Omental fat pad (tissue), 4 donors: ENCODE measurements at places on chromosomes 1 and 21.

DNA sequence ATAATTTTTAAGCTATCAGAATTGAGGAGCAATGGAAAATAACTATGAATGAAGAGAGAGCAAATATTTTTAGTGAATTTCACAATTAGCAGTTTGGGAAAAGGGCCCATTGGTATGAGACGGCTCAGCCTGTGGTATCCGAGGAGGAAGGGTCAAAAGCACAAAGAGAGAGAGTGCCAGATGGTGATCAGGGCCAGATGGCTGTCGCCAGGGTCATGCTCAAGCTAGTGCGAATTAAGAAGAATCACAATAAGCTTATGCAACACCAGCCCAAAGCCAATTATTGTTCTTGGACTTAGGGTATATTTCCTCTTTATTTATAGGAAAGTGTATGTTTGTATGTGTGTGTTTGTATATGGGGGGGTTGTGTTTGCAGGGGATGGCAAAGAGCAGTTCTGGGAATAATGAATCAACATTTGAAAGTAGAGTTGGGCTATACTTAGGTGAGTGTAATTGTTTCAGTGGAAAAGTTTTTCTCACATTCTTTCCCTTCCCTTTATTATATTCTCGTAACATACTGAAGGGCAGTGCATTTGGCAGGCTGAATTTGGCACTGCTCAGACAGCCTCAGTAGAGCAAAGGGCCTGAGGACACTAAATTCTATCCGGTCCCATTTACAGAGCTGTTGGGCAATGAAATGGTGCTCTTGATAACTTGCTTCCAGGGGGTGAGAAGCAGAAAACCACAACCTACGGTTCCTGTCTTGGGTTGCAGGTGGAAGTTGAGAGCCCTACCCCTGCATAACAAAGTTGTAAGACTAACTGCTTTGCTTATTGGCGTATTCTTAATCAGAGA, 19.5 kb upstream of the DDR2 start:
- no peak for DNase-seq

DNA sequence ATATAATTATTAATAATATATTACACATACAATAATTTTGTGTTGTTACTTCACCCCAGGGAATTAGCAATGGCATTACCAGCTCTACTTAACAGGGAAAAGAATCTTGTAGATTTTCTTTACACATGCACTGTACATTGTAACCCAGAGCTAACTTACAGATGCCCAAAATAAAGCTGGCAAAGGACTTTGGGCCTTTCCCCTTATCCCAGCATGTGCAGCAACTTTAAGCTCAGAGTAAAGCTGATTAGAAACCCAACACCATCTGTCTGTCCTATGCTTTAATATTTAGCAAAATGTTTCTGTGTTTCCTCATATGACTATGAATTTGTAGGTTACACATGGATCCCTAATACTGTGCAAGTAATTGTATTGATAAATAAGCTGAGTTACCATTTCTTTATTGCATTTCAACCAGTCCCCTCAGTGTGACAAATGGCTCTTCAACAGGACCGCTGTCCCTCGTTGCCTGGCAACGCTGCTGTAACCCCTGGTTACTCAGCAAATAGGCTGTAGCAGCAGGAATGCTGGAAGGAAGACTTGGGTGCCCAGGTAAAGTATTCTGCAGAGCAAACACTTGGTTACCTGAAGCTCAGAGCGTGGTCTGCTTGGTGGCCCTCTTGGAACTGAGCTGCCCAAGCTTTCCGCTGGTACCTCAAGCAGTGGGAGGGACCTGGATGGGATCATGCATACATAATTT, at the start of gene USH2A:
TSS of gene USH2A (minus strand) at position 628 of the 700 bp plus-strand sequence. CDS start 1,112 bp downstream, outside the sequence.
- DNase-seq = no peak

DNA sequence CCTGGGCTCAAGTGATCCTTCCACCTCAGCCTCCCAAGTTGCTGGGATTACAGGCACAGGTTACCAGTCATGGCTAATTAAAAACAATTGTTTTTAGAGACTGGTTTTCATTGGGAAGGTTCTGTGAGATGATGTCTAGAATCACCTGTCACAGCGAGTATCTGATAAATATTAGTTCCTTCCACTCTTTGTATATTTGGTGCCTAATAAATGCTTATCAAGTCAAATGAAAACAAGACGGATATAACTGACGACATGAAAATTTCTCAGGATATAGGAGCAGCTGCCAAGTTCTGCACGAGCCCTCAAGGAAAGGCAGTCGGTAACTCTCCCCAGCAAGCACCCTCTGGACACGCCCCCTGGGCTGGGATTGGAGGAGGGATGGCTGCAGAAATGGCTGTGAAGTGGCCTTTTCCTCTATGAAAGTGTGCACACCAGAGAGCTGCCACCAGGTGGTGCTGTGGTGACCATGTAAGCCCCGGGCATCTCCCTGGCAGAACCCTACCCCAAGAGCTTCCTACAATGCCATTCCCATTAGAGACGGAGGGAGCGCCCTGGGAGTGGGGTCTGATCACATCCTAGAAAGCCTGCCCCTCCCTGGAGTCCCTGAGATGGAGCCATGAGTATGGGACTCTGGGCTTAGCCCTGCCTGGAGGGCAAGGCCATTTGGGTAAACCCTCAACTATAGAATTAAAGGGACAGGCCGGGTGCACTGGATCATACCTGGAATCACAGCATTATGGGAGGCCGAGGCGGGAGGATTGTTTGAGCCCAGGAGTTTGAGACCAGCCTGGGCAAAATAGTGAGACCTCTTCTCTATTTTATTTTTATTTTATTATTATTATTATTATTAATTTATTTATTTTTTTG, 50.9 kb downstream of the HTR6 start:
- DNase-seq = peak; percentile 94

GRCh38 chr1:209406168-209406567, 177.3 kb upstream of the CAMK1G start:
- no peak for DNase-seq

DNA sequence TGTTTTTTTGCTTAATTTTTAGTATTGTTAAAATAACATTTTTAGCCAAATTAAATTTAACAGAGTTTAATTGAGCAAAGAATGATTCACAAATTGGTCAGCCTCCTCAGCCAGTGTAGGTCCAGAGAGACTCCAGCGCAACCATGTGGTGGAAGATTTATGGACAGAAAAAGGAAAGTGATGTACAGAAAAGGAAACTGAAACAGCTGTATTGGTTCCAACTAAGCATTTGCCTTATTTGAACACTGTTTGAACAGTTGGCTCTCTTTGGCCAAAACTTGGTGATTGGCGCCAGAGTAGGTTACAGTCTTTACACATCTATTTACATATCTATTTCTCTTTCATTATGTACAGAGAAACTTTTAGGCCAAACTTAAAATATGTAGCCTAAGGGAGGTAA, 19.4 kb downstream of the RPS6KC1 start:
- no peak for DNase-seq
